ENCODE measurements at places on chromosomes 12 and 14. TPM values are rescaled to one million over a fixed set of nuclear protein-coding genes. Genes with fewer than 3 reads are reported as not detected.

DNA sequence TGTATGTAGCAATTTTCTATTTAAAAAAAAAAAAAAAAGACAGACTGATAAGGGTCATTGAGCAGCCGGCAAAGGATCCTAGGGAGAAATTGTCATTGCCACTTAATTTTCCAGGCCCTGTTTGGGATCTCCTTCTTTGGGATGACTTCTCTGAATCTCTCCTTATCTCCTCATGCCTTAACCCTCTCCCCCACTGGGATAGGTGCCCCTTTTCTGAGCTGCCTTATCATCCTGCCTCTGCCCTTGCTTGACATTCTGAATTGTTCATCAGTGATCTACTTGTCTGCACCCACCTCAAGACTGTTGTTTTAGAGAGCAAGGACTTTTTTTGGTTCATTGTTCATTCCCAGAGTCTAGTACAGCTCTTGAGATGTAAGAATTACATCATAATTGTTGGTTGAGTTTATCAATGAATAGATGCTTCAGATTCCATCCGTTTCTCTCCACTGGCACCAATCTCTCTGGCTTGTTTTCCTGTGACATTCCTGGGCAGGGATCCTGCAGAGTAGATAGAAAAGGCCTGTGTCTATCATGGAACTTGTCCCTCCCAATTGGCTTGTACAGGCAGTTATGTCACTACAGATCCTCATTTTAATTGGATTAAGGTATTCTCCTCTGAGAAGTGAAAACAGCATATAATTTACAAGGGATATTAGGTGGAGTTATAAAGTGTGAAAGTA is 42.6 kb downstream of the SOCS2 start:
- no peak for DNase-seq

- no peak for DNase-seq
Measured at GRCh38 chr12:66304296-66304900, 2.1 kb downstream of the HELB start.

DNA sequence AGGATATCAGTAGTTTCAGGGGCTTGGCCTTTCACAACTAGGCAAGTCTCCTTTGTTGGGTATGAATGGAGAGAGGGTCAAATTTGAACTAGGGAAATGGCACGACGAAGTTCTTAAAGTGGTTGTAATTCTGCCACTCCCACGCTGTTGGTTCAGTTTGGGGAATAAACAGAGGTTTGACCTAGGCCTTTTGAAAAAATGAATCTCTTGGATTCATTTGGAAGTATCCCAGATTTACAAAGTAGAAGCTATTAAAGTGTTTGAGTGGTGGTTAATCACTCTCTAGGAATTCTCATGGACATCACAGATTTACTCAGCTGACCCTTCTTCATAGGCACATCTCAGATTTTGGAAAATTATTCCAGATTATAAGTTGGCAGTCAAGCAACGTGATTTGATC is 14.8 kb downstream of the BATF start:
- DNase-seq = no peak

DNA sequence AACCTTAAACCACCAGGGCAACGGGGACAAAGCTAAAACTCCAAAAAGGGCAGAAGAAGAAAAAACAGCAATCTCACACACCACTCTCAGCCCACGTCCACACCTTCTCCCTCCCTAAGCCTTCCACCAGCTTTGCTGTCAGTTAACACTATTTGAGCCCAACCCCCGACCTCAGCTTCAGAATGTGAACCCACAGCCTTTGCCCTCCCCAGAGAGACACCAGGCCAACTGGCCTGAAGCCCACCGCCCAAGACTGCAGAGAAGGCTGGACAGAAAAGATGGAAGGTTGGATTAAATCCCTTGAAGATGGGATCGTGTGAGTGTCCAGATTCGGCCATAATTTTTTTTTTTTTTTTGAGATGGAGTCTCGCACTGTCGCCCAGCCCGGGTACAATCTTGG is 22.4 kb downstream of the IRF2BPL start:
- DNase-seq = no peak

DNA sequence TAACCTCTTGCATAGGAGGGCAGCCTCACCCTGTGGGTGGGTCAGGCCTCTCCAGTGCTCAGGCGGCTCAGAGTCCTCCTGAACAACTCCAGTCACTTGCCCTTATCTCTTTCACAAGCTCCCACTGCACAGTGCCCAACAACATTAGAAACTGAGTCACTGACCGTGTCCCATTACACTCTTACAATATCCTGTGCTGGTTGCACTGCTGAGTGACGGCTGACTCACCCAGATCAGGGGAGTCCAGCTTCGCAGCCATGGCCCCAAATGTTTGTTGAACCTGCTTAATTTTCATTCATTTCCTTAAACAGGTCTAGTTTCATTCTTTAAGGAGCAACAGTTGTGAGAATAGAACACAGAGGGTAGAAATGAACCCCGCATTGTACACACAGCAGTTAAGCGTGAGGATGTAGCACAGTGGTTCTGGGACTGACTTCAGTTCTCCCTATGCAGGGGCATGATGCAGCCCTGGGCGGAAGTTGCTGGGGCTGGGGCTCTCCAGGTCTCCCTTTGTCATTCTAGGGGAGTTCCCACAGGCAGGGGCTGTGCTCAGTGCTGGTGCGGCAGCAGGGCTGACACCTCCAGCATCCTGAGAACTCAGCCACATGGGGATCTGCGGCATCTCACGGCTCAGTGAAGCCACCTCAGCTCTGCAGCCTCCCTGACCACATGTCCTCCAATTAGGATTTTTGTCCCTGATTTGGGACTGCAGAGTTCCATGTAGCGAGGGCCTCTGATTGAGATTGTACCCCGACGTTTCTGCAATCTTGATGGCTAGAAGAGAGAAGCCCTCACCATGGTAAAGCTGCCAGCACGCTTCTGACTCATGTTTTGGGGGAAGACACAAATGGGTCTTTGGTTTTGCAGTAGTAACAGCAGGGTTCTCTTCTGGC is 16.1 kb downstream of the GPR68 start:
- DNase-seq = peak; percentile 60

DNA sequence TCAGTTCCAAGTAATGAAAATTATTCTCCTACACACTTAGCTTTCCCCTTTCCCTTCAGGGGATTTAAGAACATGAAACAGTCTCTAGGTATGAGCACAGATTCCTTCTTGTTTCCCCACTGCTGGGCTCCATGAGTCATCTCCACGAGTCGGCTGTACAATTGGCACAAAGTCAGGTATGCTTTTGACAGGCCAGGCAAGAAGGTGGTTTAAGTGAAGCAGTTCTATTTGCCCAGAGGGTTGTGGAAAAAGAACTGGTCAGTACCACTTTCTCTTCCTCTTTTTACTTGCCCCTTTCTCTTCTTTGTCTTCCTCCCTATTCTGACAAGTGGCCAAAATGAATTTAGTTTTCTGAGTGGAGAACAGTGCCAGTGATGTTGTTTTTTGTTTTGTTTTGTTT is 16.3 kb downstream of the DYNC1H1 start:
- peak; percentile 59 for DNase-seq

GRCh38 chr12:74339211-74339610 is 198.4 kb upstream of the ATXN7L3B start:
- DNase-seq = no peak

- peak; percentile 49 for DNase-seq
Measured at GRCh38 chr12:125330645-125331341, 265.6 kb downstream of the AACS start.

DNA sequence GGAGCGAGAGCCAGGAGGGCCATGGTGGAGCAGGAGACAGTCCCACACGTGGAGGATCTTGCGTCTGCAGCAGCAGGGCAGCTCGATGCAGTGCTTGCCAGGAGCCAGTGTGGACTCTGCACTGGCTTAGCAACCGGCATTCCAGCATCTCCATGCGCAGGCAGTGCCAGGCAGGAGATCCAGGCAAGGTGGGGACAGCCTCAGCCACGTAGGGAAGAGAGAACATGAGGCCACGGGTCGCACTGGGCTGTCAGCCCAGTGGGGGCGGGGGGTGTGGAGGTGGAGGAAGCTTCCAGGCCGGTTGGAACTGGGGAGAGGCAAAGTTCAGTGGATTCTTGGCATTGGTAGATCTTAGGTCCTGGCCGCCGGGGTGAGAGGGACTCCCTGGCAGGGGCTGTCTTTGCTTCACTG is 121.0 kb upstream of the EVL start:
- DNase-seq = no peak

GRCh38 chr12:43836475-43836989 is 651 bp downstream of the TMEM117 start:
- DNase-seq = no peak

- peak; percentile 90 for DNase-seq
Measured at GRCh38 chr12:122459211-122459610, 36.7 kb upstream of the CLIP1 start.

DNA sequence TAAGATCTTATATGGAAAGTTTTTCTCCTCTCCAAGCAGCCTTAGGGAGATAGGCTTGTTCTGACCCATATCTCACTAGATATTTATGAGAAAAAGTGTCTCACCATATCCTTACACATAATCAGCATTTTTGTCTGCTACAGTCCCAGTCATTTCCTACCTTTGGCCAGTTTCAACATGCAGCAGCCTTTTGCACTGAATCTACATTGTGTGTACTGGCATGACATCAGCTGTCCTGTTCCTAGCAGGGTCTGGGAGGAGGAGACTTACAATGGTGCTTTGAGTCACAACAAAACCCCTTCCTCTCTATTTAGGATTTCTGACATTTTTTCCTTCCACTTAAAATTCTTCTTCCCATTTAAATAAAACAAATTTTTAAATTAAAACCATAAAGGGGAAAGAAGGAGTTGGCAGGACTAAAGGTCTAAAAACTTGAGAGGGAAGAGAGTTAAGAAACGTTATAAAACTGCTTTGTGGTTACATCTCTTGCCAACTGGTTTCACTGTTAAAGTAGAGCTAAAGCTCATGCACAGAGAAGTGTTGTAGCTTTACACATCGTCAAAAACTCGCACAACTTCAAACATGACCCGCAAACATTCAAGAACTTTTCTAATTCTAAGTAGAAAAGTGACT is 53.3 kb upstream of the CERS5 start:
- DNase-seq = no peak

GRCh38 chr14:62031504-62031903 is 269.3 kb downstream of the SNAPC1 start:
- no peak for DNase-seq

DNA sequence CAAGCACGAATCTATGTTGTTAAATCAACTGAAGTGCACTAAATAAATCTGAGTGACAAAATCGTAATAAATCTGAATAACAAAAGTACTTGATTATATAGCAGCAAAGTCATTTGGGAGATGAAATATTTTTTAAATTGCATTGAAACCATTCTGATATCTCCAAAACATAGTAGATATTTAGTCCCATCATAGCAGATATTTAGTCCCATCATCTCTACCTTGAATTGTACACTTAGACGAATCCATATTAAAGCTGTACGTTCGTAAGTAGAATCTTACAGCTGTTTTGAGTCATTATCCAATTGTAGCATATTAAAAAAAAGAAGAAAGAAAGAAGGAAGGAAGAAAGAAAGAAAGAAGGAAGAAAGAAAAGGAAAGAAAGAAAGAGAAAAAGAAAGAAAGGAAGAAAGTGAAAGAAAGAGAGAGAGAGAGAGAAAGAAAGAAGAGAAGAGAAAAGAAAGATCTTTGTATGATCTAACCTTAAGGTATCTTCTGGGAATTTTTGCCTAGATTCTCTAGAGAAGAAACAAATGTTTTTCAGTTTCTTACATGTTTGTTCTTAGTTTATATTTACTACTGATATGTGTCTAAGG is 2.6 kb downstream of the DCN start:
- DNase-seq = no peak

GRCh38 chr14:50362764-50363713 is 33.6 kb downstream of the CDKL1 start:
- DNase-seq = no peak

- no peak for DNase-seq
Measured at GRCh38 chr14:54722791-54723432, 156.0 kb downstream of the SAMD4A start.

DNA sequence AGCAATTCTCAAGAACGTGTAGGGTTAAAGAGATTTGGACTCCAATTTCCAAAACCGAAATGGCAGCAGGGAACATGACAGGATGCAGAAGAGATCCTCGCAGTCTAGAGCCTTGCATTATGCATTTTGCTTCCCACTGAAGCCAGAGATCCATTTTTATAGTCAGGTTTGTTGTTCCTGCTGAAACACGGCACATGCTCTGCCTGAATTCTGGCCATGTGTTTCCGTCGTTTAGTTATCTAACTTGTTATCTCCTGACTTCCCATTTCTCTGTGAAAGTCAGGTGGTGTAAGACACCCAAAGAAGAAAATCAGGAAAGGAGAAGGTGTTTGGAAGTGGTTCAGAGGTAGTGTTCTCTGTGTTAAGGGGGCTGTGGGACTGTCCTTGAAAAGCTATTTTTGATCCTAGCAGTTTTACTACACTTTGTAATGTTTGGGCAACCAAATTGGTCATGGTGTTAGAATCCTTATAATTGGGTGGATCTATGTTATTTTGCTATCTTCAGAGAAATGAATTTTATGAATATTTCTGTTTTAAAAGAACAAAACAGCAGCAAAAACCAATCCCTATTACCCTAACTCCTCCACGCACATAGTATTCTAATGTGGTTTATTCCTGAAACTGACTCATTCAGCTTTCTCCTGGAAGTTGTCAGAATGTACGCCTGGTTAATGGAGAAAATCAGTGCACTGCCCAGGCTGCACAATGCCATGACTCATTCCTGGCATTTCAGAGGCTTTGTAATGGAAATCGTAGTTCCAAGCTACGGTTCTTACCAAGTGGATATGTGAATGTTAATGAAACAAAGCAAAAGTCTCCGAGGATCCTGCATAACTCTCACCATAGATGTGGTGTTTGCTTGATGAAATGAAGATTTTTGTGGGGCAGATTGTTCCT is 110.1 kb downstream of the SAMD4A start:
- peak; percentile 72 for DNase-seq

DNA sequence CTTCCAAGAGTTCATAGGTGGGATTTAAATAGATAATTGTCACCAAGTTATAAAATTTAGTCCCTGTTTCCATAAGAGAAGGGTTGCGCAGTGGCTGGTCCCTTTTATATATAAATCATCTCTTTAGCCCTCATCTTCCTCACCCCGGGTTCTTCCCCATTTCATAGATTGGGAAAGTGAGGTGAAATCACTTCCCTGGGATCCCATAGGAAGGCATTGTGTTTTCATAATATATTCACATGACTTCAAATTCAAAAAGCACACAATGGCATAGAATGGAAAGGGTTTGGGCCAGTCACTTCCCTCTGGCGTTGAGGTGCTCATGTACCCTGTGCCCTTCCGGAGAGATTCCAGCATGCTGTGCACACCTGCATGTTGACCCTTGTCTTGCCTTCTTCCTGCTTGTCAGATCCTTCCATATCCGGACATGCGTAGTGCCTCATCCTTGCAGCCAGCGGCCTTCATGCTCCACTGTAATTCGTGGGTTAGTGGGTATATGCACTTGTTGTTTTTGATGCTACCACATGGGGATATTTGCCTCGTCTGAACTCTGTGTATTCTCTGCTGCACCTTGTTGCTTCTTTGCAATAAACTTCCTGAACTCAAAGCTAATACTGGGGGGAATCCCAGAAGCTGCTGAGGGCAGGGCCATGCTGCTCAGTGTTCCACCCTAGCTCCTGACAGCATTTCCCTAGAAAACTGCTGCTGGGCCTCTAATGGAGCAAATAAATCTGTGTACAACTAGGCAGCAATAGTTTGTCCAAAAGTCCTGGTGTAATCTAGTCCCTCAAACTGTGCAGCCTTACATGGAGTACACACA is 59.6 kb downstream of the ANAPC7 start:
- no peak for DNase-seq

Gene FAIM2
- total RNA-seq = not detected

Gene ATL1
- 6.3 TPM for total RNA-seq

Gene TRIAP1
- 75.7 TPM for total RNA-seq

Gene SLCO1B1
- total RNA-seq = not detected

Gene ACRBP
- total RNA-seq = 1.9 TPM

Gene LRP10
- 48.8 TPM for total RNA-seq

Gene EPYC
- not detected for total RNA-seq

Gene TMEM260
- 3.4 TPM for total RNA-seq

Gene CIDEB
- 1.0 TPM for total RNA-seq

Gene KLRC3
- not detected for total RNA-seq

Measured in Caki2 (cell line).